ENCODE measurements at places on chromosomes 2 and 18.

GRCh38 chr2:100784681-100785080, 35.3 kb upstream of the NPAS2 start:
- DNase-seq: no peak

- DNase-seq: no peak
These were observed 18.6 kb upstream of the UNC80 start for GRCh38 chr2:209753020-209753419.

GRCh38 chr18:75574187-75574586, 146.7 kb upstream of the SMIM21 start:
- DNase-seq: no peak

- DNase-seq: no peak
These were observed 71.3 kb downstream of the FASTKD2 start for GRCh38 chr2:206836722-206837121.

- DNase-seq: peak; percentile 77
These were observed 2.2 kb downstream of the RND3 start for GRCh38 chr2:150485114-150485870.

DNA sequence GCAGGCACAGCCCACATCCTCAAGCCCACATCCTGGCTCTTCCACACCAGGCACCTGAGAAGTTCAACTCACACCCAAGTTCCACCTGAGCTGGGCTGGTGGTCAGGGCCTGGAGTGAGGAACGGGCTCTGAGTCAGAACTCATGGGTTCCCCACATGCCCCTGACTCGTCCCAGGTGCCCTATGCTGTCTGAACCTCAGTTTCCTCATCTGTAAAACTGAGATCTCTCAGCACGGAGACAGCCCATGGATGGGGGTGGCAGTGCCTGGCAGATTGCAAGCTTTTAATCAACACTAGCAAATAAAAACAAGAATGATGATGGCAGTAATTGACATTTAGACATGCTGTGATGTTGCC, 307.8 kb downstream of the NDUFA10 start:
- no peak for DNase-seq

DNA sequence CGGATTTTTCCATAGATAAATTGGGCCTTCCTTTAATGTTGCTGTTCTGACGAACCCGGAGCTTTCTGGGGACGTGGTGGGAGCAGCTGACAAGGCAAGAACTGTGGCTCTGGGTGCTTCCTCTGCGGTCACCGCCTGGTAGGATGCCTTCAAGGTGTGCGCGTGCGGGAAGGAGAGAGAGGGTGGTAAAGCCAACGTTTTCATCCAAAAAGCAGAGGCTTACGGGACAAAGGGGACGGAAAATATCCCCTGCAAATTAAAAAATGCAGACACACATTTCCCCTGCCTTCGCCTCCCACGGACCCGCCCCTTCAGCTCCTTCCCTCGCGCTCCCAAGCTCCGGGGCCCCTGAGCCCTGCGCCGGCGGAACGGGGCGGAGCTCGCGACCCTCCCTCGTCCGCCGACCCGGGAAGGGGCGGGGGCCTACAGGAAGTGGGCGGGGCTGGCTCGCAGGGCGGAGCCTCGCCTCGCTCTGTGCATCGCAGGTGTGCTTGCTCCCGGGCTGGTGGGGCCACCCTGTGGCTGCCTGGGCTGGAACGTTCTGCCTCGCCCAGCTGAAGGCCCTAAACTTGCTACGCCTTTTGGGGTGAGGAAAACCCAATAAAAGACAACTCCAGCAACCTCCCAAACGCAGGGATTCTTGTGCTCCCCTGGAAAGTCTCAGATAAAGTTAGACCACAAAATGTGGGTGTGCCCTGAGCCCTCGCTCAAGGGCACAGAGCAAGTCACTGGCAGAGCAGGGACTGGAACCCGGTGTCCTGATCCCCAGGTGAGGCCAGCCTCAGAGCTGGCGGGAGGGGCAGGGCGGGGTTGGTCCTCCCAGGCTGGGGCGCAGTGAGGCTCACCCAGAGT, 25.4 kb upstream of the SLC66A3 start:
- DNase-seq: peak; percentile 87

DNA sequence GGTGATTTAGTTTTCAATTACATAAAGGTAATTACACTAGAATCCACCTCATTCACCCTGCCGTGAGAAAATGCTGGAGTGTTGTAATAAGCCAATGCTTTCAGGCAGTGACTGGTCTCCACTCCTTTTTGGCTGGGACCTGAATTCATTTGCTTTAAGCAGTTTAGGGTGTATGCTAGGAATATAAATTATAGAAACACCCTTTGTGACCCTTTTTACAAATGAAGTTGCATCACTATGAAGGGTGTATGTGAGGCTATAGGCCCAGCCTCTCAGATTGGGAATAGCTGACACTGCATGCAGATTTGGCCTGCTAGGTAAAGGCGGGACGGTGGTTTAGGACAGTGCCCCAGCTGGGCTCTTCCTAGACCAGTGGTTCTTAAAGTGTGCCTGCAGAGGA, 50.8 kb upstream of the NFE2L2 start:
- DNase-seq: no peak

DNA sequence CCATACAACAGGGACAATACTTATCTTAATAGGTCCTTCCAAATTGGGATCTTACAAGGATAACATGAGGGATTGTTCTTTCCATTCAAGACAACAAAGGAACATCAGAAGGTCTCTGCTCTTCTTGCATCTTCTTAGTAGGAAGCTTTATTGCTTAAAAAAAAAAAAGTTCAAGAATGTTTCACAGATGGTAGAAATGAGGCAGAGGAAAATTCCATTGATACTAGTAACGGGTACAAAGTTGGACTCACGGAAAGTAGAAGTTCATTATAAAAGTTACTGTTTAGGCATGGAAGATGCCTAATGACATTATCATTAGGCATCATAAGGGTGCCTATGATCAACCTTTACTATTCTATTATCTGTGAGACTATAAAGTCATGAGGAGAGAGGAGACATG, 136.2 kb downstream of the LAMA3 start:
- DNase-seq: no peak

- DNase-seq: no peak
These were observed 56.5 kb downstream of the TPGS2 start for GRCh38 chr18:36772241-36772723.

DNA sequence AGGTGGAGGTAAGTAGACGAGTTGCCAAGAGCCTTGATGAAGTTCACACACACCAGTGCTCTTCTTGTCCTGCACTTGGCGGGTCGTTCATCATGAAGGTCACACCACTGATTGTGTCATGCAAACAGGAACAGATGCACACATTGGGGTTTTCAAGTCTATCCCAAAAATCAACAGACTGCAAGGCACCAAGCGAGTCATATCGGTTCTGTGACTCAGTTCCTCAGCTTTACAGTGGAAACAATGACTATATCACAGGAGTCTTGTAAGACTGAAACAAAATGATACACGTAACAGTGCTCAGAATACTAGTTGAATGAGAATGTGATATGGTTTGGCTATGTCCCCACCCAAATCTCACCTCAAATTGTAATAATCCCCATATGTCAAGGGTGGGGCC, 526.9 kb upstream of the ID2 start:
- DNase-seq: no peak

DNA sequence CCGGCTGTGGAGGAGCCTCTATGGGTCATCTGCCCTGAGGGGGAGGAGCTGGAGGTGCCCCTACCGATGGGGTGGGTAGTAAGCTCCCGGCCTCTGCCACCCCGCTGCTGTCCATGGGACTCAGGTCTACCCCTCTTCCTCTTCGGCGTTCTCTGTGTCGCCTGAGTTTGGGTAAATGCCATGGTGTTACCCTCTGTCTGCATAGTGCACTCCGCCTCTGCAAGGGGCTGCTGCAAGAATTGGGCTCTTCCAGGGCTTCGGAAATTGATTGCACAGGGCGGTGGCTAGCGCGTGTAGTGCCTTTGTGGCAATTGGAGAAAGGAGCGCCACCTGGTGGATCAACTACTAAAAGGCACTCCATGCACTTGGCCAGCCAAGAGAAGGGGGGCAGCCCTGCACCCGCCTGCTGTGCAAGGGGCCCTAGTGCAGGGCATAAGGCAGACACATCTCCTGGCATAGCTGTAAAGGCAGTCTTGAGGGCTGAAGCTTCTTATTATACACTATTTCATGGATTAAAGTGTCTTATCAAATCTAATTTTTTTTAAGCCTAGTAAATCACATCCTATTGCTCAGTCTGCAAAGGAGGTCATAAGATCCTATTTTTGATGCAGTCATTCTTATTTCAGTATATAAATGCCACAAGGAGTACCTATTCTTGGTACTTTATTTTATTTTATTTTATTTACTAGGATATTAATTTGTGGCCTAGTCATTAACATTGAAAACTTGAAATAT, 308.9 kb downstream of the PDE11A start:
- DNase-seq: peak; percentile 70

GRCh38 chr2:1510176-1510575, 96.9 kb downstream of the TPO start:
- no peak for DNase-seq

GRCh38 chr2:234691214-234691575, 194.3 kb upstream of the ARL4C start:
- no peak for DNase-seq

- DNase-seq: no peak
These were observed 32.0 kb downstream of the EMILIN2 start for GRCh38 chr18:2878656-2879330.

DNA sequence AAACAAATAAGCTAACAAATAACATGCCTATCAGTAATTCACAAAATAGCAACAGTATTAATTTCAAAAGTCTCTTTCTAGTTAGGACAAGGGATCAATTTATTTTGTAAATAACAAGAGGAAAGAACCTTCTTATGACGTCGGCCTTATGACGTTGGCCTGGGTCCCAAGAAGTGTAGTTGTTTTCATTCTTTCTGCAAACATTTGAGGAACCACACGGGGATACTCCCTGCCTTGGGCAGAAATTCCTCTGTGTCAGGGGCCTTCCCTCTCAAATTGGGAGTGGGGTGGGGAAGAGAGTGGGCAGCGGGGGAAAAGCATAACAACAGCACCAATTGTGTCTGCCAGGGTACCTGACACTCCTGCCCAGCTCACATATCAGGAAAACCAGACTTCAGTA, 1.3 kb downstream of the CCDC68 start:
- no peak for DNase-seq

DNA sequence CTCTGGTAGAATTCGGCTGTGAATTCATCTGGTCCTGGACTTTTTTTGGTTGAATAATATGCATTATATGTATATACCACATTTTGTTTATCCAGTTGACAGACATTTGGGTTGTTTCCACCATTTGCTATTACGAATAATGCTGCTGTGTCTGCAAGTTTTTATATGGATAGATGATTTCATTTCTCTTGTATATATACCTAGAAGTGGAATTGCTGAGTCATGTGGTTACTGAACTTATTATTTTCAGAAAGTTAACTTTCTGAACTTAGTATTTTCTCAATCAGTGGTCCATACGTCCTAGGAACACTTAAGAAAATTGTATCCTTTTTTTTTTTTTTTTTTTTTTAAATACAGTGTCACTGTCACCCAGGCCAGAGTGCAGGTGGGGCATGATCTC, 63.3 kb downstream of the RIF1 start:
- no peak for DNase-seq

- no peak for DNase-seq
These were observed 39.6 kb downstream of the ITGAV start for GRCh38 chr2:186629250-186629996.

DNA sequence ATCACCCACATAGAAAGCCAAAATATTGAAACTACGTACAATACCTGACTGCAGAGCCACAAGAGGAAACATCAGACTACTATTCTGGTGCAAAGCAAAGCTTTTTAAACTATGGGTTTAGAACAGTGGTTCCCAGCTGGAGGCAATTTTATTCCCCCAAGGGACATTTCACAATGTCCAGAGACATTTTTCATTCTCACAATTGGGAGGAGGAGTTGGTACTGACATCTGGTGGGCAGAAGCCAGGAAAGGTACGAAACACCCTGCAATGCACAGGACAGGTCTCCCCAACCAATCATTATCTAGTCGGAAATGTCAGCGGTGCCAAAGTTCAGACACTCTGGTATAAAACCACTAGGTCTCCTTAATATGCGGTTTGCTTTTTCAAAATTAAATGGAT, 88.4 kb upstream of the ARL5A start:
- no peak for DNase-seq

GRCh38 chr2:190674966-190675650, 26.2 kb downstream of the NAB1 start:
- peak; percentile 64 for DNase-seq

GRCh38 chr2:128310094-128310716, 8.5 kb downstream of the HS6ST1 start:
- no peak for DNase-seq

GRCh38 chr2:42998721-42999120, 206.3 kb upstream of the HAAO start:
- DNase-seq: no peak

DNA sequence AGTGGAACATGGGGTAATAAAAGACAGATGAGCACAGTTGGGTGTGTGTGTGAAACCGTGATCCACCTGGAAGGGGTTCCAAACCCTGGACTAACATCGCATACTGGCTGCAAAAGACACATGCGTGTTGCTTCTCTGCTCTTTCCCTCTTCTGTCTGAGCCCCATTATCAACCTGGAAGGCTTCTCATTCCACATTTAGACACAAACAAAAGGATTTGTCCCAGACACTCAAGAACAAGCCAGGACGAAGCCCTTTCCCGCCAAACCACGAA, 7.0 kb upstream of the SP9 start:
- no peak for DNase-seq

DNA sequence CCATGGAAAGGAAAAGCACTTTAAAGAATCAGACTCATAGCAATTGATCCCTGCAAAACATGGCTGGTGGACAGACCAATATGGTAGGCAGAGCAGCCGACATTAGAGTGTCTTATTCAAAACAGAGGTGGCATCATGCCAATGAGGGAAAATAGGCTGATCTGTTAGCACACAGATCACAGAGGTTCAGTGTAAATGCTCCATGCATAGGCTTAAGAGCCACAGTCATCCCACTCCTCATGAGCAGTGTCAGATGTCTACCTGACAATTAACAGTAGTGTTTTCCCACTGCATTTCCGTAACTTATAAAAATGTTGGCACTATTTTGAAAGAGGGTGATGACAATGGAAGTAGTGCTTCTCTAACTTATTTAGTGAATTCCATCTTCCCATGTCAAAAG, 86.7 kb downstream of the SPATS2L start:
- DNase-seq: no peak

DNA sequence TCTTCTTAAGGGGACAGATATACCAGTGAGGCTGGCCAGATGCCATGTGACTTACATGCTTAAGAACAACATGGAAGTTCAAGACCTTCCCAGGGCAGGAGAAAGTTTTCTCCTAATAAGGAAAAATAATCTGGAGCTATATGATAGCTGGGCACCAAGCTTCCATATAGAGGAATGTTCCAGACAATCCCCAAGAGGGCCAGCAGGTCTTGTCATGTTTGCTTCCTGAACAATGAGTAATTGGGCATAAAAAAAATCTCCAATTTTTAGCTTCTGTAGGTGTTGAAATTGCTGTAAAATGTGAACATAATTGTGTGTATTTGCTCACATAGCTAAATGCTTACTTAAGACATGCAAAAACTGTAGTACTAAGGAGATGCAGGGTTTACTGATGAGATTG, 809.5 kb upstream of the PIK3C3 start:
- DNase-seq: no peak

- no peak for DNase-seq
These were observed 32.4 kb upstream of the PPM1B start for GRCh38 chr2:44136252-44136651.

GRCh38 chr2:219565130-219566080, 5.9 kb downstream of the OBSL1 start:
- no peak for DNase-seq

- no peak for DNase-seq
These were observed 72.8 kb downstream of the MEIS1 start for GRCh38 chr2:66507673-66508201.

Measured in MM.1S (cell line).